Stimulated activated CD4-positive, alpha-beta T cell treated with anti-CD3 and anti-CD28 coated beads, Interleukin-2, amount 100 ng/mL, for 48 hours (primary cell): ENCODE measurements at places on chromosomes 1 and 21.

DNA sequence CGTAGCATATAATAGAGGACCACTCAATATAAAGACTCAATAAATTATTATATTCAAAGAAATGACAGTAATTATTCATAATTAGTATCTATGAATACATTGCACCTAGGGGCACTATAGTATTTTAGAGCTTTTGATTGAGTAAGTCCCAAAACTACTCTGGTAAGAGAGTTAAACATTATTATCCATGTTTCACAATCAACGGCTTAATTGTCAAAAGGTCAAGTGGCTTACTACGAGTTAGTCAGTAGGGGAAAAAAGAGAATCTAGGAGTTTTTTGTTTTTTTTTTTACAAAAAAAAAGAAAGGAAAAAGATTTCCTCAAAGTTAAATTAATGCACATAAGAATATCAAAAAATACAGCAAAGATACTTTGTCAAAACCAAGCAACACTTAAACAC lies 20.4 kb upstream of the LAMC1 start:
- no peak for DNase-seq

DNA sequence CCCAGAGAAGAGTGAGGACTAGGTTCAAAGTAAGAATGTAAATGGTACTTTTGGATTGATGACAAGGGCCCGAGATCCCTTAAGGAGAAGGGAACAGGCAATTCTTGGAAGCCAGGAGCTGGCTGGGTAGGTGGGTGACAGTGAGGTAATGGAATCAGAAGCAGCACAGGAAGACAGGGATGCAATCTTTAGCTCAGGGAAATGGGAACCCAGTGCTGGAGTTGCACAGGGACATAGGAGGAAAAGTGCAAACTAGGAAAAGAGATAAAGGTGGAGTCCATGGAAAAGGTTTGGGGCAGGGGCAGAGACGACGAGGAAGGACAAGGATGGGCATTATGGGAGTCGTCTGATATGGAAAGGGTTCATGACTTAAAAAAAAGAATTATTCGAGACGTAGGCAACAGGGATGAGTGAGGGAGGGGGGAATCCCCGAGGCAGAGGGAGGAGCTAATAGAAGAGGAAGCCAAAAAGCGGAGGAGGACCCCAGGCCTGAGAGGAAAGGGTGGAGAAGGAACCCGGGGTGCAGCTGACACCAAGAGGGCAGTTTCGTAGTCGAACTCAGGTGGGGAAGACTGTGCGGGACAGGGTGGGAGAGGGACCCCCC lies 495 bp downstream of the PI4KB start:
- DNase-seq, result peak; percentile 31

DNA sequence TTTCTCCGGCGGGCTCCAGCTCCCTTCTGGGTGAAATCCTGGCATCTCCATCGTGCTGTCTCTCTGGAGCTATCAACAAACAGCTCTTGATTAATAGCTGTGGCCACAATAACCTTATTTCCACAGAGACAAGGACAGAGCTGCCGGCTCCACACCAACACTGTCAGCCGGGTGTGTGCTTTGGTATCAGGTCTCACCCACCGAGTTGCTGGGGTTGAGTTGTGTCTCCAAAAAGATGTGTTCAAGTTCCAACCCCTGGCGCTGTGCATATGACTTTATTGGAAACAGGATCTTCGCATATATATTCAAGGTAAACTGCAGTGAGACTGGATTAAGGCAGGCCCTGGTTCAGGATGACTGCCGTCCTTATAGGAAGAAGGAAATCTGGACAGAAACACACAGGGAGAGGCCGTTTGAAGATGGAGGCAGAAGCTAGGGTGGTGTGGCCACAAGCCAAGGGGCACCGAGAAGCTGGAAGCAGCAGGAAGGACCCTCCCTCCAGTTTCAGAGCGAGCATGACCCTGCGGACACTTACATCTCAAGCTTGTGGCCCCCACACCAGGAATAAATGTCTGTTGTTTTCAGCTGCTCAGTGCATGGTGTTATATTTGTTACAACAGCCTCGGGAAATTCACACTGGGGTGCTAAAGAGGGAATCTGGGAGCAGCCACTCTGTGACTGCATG lies 88.4 kb upstream of the TMPRSS2 start:
- no peak for DNase-seq

GRCh38 chr1:232036181-232036933 lies 409.8 kb downstream of the DISC1 start:
- no peak for DNase-seq

DNA sequence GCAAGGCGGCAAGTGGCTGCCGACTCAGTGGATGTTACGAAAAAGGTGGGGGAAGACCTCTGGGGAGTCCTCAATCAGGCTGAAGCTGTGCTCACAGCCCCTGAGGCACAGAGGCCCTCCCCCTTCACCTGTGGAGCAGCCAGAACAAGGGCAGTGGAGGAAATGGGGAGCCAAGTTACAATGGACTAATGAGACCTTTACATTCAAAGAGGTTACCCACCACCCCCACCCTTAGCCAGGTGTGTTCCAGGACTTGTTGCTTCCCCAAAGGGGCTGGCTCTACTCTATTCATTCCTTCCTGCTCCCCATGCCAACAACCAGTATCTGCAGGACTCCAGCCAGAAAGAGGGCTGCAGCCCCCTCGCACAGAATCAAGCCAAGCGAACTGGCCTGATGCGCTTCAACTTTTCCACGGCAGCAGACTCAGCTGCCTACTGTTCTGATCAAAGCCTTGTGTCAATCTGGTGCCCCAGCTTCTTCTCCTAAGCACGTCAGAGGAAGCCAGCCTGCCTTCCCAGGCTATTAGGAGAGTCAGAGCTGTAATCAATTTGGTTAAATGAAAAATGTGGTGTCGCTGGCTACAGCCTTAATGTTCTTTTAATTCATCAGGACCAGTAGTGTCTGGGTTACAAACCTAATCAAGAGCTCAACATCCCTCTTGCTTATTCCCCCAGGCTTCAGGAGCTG lies 1.8 kb upstream of the SYT2 start:
- no peak for DNase-seq

GRCh38 chr1:160993544-160994193 lies 27.3 kb downstream of the F11R start:
- no peak for DNase-seq

DNA sequence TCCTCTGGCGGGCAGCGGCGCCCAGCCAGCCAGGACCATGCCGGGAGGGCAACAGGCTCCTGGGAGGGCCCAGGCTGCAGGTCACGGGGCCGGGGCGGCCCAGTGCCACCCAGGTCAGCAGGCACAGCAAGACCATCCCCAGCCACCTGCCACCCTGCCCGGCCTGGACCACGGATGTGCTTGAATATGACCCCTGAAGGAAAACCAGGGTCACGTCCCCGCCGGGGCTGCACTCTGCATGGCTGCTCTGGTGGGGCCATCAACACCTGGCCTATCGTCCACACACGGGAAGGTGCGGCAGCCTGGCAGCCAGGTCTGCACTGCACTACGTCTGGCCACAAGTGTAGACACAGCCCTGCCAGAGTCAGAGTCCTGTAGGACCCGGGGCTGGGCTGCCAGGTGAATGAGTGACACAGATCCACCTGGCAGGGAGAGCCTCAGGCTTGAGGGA lies 6.9 kb downstream of the WNT9A start:
- no peak for DNase-seq

GRCh38 chr1:245245021-245245667 lies 90.4 kb downstream of the KIF26B start:
- DNase-seq, result no peak

- no peak for DNase-seq
Observed at GRCh38 chr1:152501704-152502103, 8.9 kb upstream of the LCE5A start.

DNA sequence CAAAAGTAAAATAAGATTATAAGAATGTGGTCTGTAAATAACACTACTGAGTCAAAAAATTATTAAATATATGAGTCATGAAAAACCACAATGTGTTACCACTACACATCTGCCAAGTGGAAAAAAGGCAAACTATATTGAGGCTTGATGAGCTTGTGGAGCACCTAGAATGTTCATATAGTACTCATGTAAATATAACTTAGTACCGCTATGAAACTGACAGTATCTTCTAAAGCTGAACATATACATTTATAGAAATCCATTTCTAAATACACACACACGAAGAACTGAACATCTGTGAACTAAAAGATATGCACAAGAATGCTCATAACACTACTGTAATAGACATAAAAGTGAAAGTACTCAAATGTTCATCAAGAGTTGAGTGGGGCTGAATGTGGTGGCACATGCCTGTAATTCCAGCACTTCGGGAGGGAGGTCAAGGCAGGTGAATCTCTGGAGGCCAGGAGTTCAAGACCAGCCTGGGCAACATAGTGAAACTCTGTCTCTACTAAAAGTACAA lies 18.5 kb upstream of the GBP3 start:
- DNase-seq, result no peak

GRCh38 chr1:21378705-21379494 lies 61.0 kb upstream of the NBPF3 start:
- DNase-seq, result no peak

DNA sequence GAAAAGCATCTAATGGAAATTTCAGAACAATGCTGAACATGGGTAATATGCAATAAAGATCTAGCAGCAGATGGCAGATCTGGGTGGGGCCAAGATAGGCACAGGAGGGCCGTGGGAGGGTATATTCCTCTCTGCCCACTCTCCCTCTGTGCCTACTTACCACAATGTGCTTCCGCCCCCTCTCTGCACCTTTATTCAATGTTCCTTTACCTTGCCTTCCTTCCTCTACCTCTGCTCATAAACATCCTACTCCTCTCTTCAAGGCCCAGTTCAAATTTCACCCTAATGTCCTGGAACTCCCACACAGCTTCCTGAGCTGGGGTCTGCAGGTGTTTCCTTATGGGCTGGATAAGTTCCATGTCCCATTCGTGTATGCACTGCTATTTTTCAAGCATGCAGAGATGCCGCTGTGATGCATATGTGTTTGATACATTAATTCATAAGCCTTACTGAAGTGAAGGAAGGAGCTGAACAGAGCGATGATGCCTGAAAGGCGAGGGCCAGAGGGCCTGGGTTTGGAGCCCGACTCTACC lies 65.6 kb upstream of the EDEM3 start:
- no peak for DNase-seq

- DNase-seq, result no peak
Observed at GRCh38 chr1:154469844-154470560, 32.0 kb upstream of the TDRD10 start.

DNA sequence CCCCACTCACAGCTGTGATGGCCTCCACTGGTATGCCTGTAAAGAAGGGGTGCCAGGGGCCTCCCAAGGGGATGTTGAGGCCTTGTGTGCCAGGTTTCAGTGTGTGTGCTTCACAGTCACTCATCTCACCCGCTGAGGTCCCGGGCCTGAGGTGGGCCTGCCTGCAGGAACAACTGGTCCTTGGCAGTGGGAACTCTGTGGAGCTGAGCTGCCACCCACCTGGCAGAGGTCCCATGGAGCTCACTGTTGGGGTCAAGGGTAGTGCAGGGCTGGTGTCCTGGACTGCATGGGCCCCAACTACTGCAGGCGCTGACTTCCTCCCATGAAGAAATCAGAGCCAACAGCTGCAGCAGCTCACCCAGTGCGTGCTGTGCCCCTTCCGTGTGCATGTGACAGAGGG lies 17.3 kb upstream of the ZNF678 start:
- DNase-seq, result no peak

DNA sequence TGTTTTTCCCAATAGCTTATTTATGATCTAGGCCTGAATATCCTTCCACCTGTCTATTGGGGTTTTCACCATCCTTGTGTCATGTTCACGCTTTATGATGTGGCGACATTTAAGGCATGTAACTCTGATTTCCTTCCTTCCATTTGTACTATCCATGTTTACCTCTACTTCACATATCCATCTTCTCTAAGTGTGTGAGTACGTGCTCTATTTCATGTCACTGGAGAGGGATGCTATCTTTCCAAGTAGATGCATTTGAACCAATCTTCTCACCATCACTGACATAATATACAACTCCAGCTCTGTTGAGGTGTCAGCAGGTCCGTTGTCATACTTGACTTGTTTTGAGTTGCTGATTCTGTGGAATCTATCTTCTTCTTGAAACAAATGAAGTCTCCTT lies 283.2 kb downstream of the PTBP2 start:
- DNase-seq, result no peak

DNA sequence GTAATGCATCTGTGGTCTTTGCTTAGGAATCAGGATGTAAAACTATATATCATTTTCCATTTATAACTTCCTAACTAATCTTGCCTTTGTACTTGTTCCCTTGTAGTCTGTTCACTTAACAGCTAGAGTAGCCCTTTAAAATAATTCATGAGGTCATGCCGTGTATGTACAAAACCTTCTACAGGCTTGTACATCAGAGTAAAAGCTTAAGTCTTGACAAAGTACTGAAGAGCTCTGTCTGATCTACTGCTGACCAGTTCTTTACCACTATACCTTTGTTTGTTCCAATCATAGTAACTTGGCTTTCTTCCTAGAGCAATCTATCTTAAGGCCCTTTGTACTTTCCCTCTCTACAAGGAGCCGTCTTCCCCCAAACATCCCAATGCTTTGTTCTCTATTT lies 90.7 kb upstream of the KIAA1614 start:
- DNase-seq, result no peak

DNA sequence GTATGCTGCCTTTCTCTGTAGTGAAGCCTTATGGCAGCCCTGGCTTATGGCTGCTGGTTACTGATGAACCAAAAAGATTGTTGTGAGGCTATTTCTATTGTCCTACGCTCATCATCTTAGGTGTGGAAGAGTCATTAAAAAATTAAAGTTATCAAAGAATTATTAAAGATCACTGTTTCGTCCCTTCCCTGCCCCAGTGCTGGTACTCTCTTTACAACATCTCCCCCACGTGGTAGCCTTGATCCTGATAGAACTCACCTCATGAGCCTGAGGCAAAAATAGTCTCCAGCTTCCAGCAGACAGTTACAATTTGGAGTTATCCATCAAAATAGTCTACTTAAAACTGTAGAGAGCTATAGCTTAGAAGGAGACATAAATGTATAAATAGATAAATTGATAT lies 201.5 kb downstream of the S1PR1 start:
- no peak for DNase-seq

GRCh38 chr1:95584315-95584714 lies 350.3 kb downstream of the RWDD3 start:
- no peak for DNase-seq

GRCh38 chr1:145916745-145917144 lies 1.8 kb downstream of the PEX11B start:
- no peak for DNase-seq

DNA sequence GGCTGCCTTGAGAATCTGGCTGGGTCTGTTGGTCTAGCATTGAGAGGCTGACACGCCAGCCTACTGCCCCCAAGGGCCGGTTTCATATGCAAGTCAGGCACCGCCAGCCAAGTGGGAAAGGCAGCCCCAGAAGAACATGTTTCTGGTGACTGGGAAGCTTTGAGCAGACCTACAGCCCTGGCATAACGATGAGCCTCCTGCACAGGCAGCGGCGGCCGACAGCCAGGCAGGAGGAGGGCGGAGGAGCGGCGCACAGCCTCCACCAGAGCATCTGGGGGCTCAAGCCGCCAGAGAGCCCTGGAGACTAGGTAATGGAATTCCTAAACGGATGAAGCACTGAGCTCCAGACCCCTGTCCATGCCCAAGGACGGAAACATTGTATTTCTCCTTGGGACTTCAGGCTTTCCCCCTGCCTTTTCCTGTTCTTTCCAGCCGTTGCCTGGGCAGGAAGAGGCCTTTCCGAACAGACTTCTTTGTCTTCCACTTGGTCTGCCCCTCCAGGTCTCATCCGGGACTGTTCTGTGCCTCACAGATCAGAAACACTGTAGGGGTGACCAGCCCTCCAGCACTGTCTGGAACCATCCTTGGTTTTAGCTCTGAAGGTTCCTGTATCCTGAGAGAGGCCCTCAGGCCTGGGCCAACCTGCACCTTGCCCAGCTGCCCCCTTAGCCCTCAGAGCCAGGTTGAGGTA lies 59.5 kb downstream of the IRF2BP2 start:
- DNase-seq, result no peak

GRCh38 chr1:61602663-61603062 lies 122.3 kb downstream of the TM2D1 start:
- DNase-seq, result no peak

GRCh38 chr21:41295721-41296254 lies 20.8 kb upstream of the FAM3B start:
- no peak for DNase-seq
